ENCODE measurements at places on chromosomes 11 and 22.

- no peak for DNase-seq
Measured at GRCh38 chr11:129460714-129461113, 85.1 kb downstream of the BARX2 start.

DNA sequence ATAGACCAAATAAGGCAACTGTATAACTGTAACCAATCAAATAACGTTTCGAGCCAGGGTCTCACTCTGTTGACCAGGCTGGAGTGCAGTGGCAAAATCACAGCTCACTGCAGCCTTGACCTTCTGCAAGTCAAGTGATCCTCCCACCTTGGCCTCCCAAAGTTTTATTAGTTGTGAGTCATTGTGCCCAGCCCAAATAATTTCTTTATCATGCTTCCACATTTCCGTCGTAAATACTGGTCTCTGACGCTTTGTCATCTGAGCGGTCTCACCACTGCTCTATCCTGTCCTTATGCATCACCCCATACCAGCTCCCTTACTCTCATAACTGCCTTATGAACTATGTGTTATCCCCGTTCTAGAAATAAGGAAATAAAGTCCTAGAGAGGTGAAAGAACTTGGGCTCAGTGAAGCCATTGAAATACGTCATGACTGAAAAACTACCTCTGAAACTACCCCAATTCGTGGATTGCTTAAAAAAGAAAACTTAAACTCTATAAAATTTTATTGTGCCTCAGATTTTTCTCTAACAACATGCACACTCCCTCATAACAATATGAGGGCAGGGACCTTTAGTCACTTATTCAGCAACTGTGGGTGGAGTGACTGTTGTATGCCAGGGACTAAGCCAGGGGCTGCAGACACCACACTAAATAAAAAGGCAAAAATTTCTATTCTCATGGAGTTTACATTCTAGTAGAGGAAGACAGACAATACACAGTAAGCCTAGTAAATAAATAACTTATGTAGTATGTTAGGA lies 15.8 kb upstream of the RTN4RL2 start:
- DNase-seq: no peak

GRCh38 chr11:80900265-80900664 lies 1459.4 kb upstream of the TENM4 start:
- DNase-seq: no peak

DNA sequence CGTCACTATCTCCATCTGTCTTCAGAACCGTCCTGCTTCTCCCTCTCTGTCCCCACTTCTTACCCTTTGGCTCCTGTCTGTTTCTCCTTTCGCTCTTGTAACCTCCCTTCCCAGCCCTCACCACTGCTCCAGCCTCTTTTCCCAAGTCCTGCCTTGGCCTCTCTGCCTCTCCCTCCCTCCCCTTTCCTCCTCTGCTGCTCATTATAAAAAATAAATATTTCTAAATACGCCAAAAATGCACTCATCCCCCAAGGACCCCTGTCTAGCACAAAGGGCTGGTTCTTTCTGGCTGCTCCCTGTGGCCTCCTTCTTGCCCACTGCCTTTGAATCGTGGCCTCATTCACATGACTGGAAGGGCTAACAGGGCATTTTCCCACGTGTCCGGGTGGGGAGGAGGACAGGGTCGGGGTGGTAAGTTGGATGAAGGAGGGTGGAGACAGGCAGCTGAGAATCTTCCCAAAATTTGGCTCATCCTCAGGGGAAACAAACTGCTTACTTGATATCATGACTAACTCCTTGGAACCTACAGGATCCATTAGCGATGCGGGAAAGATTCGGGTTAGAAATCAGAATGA lies 26.4 kb upstream of the OAF start:
- DNase-seq: no peak

DNA sequence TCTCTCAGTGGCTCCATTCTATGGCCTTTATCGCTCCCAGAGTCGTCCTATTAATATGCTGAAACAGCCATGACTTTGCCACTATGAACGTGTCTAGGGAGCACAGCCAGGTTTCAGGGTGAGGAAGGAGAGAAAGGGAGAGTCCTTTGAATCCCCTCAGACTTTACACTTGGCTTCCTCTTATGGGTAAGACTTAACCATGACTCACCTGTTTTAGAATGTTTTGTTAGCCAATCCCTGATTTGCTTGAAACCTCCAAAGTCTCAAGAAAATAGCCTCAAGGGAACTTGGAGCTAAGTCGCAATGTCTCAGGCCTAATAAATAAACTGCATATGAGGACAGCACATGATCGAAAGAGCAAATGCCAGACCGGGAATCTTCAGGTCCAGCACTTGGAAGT lies 131.2 kb upstream of the RCN1 start:
- DNase-seq: no peak

DNA sequence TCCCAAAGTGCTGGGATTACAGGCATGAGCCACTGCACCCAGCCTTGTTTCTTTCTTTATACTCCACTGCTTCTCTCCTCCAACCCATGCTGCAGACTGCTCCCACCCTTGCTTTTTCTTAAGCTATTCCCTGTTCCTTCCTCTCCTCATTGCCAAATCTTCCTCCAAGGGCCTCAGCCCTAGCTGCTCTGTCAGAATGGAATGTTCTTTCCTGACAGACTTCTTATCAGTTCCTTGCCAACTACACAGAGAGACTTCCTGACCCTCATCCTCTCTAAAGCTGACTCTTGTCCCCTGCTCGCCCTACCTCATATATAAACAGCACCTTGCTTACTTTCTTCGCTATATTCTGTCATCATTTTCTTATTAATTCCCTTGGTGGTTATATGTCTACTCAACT lies 16.9 kb upstream of the PIK3C2A start:
- no peak for DNase-seq

DNA sequence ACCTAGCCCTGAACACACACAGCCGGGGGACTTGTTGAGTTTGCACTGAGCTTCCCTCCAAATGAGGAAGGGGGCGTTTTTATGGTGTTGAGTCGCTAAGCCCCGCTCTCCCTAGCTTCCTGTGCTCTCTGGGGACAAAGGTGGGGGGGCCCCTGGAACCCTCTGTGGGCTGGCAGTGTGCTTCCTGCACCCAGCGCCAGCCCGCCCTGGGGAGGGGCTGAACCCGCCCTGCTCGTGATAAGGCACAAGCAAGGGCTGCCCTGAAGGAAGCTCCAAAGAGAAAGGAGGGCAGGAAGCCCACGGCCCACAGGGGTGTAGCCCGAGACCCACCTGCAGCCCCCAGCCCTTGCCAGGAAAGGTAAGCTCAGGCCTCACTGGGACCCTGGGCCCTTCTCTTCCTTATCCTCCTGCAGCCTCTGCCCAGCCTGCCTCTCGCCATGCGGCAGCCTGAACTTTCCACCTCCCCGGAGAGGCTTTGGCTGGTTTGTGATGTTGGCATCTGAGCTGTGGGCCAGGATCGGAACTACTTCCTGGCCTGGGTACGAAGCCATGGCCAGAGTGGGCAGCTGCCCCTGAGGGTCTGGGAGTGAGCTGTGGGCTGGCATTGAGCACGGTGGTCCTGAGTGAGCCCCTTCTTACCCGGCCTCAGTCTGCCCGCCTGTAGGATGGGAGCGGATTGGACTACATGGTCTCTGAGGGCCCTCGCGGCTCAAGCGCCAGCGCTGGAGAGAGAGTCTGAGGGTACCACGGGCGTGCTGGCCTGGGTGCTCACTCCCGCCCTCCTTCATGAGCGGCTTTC lies at the start of gene FERMT3:
Gene FERMT3, plus strand, starts transcription at position 265 of the 799 bp plus-strand sequence. CDS start 644 bp downstream, outside the sequence.
- no peak for DNase-seq

DNA sequence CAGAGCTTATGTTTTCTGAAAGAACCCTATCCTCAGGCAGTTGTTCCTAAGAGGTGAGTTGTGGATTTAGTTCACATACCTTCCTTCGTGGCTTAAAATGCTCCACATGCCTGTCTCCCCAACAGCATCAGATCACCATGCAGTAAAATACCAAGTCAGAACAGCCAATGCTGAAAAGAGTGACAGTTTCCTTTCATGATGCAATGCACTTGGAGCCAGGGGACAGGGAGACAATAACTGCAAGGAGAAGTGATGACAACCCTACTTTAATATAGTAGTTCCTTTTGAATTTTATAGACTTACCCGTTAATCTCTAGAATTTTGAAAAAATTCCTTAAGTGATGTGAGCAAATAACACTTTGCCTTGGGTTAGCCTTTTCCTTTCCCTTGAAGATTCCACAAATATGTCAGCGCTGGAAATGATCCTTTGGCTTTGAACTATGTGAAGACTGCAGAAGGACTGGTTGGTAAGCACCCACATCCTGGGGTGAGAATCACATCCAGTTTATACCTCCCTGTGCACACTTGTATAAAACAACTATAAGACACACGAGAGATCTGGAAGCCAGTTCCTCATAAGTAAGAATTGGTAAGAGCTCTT lies 71.2 kb downstream of the PIWIL4 start:
- DNase-seq: no peak

DNA sequence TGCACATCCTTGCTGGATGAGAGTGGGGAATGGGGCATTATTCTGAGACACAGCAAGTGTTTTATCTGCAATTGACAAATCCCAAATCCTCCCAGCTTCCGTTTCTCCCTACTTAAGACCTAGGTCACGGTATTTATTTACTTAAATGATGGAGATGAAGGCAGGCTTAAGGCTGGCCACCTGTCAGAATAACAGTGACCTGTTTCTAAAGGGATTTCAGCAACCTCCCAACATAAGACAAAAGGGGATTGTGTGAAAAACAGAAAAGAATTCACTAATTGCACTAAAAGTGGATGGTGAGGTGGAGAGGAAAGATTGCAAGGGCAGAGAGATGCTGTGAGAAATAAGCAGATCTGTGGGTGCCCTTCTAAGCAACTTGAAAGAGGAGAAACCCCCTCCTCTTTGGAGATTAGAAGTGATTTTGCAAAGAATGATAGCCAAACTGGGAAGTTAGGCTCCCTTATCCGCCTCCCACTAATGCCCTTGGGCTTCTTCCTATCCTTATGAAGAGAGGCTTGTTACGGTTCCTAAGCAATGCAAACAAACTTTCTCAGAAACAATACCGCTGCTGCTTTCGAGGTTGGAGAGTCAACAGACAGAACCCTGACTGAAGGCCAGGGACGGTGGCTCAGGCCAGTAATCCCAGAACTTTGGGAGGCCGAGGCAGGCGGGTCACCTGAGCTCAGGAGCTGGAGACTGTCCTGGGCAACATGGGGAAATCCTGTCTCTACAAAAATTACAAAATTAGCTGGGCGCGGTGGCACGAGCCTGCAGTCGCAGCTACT lies 84.3 kb downstream of the ARL14EP start:
- no peak for DNase-seq

- no peak for DNase-seq
Measured at GRCh38 chr11:515131-515530, 8.1 kb upstream of the RNH1 start.

GRCh38 chr11:66957971-66958231 lies 282 bp downstream of the PC start:
- peak; percentile 77 for DNase-seq

- DNase-seq: no peak
Measured at GRCh38 chr11:128871168-128871610, 4.1 kb upstream of the KCNJ1 start.

- peak; percentile 25 for DNase-seq
Measured at GRCh38 chr11:38791346-38791961, 2193.4 kb upstream of the RAG2 start.

- DNase-seq: no peak
Measured at GRCh38 chr11:70226183-70226582, 23.1 kb downstream of the FADD start.

- no peak for DNase-seq
Measured at GRCh38 chr11:64876835-64877341, 1.5 kb downstream of the EHD1 start.

DNA sequence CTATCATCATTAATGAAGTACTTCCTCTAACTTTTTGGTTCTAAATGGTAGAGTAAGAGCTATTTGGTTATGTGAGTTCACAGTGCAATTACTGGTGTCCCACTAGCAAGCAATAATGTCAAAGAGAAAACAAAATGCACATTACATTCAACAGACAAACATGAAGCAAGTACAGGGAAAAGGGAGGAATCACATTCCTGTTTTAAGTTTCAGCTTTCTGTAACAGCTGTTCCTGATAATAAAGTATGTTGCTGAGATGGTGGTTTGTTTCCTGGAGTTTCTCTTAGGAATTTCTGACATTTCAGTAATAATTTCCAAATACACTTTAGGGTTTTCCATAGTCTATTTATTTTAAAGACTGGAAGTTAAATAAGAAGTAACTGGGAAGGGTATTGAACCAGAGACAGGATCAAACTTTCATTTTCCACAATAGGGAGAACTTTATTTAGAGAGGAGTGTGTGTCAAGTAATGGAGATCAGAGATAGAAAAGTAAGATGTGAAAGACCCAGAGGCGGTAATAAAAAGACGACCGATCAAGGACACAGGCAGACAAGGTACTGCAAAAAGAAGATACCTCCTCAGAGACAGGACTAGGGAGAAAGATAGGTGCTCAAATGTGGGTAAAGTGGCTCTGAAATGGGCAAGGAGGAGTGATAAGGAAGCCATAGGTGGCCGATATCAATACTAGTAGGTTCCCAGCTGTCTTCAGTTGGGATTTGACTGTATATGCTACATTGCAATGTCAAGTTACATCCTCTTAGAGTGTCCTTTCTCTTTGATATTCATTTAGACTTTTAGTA lies 20.8 kb upstream of the CLNS1A start:
- no peak for DNase-seq

DNA sequence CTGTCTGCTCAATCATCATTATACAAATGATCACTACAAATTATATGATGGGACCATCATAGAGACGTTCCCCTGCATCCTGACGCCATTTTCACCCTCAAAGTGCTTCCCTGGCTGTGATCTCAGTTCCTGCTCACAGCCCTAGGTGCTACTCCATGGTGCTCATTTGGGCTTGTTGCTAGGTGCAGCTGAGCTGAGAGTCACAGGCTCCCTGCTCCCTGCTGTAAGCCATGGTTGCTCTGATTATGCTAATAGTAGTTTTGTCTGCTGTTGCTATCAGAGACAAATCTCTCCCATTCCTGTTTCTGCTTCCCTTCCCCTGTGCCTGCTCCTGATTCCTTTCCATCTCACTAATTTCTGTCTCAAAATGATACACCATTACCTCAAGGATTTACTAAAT lies 474.3 kb downstream of the METTL15 start:
- DNase-seq: no peak

DNA sequence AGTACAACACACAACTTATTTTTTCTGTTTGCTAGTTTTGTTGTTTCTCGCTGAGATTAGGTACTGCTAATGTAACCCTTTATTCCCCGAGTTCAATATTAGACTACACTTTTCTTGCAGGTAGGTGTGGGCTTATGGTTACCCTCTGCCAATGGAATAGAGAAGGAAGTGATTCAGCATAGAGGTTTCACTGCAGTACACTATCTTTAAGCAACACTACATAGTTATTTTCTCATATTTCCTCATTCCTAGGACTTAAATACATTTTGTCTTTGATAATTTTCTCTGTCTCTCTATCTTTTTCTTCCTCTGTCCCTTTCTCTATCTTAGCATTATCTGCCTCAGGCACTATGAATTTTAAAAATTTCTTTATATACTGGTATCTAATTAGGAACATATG lies 791.0 kb downstream of the FAM181B start:
- DNase-seq: no peak

DNA sequence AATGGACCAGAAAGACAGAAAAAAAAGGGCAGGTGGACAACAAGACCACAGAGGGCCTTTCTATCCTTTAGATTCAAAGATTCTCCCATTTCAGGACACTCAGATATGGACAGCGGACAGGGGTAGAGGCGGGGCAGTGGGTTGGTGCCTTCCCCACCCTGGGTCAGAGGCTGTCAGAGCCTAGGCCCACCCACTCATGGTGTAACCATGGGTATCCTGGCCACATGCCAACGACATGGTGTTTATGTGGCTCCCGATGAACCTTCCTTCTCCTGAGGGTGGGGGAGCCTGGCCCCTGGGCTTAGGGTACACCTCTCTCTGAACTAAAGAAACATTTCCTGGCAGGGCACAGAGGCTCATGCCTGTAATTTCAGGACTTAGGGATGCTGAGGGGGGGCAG lies 14.3 kb upstream of the P2RY2 start:
- DNase-seq: no peak
